GOT3 (cell line): ENCODE measurements at places on chromosomes 1 and 21.

DNA sequence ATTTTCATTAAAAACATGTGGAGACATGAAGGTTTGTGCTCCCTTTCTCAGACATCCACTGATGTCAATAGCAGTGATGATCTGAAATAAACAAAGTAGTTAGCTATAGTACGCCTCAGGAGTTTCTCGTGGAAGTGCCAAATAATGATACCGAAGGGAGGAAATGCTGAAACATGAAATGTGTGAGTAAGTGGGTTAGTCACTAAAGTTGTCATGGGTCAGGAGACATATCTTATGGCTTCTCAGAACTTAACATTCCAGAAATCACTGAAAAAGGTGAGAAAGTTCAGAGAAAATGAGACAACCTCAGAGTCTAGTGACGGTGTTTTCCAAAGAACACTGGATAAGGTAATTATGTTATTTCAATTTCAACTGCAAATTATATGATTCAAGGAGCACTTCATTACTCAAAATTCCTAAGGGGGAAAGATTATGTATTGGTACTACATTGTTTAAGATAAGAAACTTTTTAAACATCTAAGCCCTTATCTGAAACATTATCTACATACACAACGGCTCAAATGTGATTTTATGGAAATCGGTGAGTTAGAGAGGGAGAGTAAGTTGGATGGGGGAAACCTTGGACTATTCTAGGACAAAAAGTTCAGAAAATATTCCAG, 20.6 kb downstream of the NIBAN1 start:
- no peak for DNase-seq

DNA sequence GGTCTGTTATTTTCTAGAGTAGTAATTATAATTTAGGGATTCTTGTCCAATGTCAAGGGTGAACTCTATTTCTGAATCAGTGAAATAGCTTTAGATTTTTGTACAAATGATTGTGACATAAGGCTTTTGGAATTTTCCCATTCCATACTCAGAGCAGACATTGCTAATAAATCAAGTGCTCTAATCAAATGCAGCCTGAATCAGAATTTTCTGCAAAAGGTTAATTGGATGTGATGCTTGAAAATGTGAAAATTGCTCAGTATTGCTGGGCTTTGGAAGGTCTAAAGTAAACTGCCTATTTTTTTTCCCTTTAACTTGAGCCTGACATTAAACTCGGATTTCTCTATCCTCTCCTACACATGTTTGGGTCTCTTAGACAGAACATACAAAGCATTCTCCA, 23.2 kb downstream of the SGIP1 start:
- no peak for DNase-seq

DNA sequence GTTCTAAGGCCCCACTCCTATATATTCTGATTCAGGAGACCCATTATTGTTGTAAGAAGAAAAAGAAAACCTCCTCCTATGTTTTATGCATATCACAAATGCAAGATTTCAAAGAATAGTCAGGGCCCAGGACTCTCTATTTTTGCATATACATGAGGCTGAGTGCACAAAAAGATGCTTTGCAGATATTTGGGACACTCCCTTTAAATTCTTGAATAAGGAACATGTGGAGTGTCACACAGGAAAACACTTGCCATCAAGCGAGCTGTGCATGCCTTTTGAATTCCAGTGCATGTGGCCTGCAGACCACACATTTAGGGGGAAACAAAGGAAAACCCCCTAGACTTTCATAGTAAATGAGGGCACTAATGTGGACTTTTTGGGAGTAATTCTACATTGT, 5.6 kb downstream of the MAP3K7CL start:
- no peak for DNase-seq

GRCh38 chr1:47435506-47436303, 2.1 kb upstream of the FOXD2 start:
- DNase-seq: no peak

DNA sequence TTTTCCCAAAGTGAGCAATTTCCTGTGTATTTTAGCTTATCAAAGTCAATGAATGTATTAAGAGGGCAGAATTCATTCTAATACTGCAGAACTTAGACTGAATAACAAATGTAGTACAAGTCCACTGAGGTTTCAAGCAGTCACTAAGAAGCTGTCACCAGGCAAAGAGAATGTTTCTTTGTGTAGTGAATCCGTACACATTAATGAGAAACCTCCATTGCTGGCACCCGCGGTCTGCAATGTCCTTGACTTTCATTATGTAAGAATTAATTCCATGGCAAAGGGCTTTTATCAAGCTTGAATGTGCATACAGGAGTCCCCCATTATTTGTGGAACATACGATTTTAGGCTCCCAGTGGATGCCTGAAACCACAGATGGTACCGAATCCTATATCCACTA, 719.5 kb upstream of the TMPRSS15 start:
- no peak for DNase-seq

- DNase-seq: no peak
These were observed 6.2 kb upstream of the KCNK2 start for GRCh38 chr1:215076322-215076721.

DNA sequence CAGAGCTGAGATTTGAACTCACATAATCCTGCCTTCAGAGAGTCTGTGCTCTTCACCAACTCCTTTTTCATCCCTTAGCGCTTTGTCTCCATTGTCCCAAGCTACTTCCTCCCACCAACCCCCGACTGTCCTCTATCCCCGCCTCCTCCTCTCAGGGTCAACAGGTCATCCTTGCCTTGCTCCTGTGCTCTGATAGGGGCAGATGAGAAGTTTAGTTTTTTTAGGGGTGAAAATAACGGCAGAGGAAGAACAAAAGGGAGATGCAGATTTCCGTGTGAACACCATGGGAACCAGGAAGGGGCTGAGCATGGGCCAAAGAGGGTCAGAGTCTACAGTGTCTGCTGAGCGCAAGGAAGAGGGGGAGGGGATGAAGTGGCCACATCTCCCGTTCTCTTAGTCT, 31.9 kb downstream of the GLUL start:
- DNase-seq: no peak

DNA sequence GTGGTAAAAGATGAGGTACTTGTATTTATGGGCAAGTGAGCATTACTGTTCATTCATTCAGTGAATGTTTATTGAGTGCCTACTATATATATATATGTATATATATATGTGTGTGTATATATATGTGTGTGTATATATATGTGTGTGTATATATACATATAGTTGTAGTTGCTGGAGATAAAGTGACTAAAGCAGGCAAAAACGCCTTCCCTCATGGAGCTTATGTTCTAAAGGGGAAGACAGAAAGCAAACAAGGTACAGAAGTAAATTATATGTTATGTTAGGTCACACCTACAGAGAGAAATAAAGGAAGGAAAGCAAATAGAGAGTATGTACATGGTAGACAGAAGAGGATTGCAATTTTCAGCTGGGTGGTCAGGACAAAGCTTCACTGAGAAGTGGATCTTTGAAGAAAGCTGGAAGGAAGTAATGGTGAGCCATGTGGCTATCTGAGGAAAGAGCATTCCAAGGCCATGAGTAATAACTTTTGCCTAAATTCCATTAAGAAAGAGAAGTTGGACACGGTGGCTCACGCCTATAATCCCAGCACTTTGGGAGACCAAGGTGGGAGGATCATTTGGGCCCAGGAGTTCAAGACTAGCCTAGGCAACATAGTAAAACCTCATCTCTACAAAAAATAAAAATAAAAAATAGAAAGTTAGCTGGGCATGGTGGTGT, 33.5 kb upstream of the KLF17 start:
- no peak for DNase-seq

DNA sequence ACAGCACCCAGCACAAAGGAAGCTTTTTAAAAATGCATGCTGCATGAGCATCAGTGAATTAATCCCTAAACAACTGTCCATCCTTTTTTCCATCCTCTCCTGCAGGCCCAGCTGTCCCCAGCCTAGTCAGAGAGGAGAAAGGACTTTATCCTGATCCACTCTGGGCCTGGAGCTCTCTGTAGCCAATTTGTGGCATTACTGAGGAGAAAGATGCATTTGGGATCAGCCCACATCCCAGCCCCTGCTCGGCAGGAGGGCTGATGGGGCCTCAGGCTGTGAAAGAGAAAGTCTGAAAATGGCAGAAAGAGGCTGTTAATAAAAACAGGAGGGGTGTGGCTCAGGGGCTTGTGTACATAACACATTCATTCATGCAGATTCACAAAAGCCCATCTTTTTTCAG, 37.5 kb upstream of the ATP2B4 start:
- no peak for DNase-seq

DNA sequence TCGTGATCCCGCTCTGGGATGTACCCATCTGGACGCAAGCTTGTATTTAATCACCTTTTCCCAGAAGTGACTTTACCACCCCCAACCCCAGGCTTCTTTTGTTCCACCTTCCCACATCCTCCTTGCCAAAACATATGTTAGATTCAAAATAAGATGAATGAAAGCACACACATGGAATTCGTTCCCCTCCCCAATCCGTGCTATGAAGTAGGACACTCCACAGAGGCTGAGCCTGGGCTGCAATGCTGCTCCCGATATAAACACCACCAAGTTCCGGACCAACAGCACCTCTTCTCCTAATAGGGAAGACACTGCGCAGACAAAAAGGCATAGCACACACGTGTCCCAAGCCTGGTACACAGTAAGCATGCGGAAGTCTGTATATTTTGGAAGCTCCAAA, 86.1 kb downstream of the CLSTN1 start:
- DNase-seq: no peak

DNA sequence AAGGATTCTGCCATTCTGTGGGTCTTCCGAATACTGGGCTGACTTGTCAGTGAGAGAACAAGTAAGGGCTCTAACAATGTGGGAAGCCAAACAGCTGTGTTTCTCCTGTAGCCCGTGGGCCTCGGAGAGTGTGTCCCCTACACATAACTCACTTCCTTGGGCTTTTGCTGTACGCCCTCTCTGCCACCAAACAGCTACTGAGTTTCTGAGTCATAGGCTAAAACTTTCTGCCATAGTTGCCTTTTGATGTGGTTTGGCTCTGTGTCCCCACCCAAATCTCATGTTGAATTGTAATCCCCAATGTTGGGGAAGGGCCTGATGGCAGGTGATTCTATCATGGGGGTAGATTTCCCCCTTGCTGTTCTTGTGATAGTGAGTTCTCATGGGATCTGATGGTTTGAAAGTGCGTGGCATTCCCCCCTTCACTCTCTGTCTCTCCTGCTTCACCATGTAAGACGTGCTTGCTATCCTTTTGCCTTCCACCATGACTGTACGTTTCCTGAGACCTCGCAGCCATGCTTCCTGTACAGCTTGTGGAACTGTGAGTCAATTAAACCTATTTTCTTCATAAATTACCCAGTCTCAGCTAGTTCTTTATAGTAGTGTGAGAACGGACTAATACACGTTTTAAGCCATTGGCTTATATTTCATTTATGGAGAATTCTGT, 194.8 kb upstream of the HMCN1 start:
- DNase-seq: no peak

DNA sequence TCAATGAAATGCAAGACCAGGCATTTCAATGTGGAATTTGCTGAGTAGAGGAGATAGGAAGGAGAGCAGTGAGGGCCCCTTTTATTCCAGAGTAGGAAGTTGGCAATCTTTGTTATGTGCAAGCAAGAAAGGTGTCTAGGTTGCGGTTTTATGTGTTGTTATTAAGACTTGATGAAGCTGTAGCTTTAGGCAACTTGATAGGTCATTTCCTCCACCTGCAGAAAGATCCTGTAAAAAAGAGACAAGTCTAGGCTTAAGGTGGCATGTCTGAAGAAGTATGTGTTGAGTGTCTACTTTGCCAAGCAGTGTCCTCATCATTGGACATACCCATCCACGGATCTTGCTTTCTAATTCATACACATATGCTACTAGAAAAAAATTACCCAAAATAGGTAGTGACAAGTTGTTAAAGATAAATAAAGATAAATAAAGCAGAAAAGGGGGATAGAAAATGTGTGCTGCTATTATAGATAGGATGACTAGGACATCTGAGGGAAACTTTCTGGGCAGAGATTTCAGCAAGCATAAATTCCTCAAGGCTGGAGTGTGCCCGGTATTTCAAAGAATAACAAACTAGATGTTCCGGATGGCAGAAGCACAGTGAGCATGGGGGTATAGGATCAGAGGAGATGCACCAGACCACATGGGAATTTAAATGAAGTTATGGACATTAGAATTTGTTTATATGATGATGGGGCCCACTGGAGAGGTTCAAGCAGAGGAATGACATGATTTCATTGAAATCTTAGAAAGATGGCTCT, 335.0 kb downstream of the TGFB2 start:
- no peak for DNase-seq

- DNase-seq: no peak
These were observed 154.1 kb downstream of the TGFBR3 start for GRCh38 chr1:91731815-91732214.

DNA sequence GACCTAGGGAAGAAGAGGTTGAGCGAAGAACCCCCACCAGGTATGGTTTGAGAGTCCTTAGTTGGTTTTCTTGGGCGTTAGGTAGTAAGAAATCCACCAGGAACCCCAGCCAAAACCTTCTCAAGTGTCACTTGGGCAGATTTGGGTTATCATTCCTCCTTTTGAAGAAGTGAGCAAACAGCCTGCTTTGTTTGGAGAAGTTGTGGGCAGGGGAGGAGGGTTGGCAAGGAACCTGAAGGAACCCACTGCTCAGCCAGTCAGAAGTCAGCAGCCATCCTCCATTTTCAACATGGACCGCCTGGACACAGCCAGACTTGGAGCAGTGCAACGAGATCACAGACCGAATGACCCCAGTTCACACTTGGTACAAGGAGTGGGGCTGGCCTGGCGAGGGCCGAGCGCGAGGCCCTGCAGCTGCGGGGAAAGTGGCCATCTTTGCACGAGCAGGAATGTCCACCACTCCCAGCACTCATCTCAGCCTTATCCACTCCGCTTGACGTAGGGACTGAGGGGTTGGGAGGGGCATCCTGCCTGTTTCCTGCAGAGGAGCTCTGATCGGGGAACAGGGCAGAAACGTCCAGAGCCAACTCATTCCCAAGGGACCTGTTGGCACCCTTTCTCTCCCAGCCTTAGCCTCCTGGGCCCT, 7.2 kb downstream of the ADPRS start:
- no peak for DNase-seq

- DNase-seq: no peak
These were observed 18.8 kb downstream of the KYAT3 start for GRCh38 chr1:88973520-88974137.

DNA sequence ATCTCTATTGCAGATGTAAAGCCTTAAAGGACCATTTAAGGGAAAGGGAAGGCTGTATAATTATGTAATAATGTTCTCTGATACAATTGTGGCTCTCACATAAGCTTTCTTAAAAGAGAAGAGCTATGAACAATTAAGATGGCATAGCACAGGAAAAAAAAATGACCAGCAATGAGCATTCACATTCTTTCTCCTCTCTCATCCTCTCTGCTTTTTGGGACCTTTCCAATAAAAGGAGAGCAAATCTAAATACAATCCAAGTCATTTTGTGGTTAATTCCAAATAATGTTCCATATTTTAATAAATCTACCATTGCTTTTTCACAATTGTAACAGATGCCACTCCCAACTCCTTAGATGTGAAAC, 23.5 kb downstream of the SMYD3 start:
- DNase-seq: no peak

DNA sequence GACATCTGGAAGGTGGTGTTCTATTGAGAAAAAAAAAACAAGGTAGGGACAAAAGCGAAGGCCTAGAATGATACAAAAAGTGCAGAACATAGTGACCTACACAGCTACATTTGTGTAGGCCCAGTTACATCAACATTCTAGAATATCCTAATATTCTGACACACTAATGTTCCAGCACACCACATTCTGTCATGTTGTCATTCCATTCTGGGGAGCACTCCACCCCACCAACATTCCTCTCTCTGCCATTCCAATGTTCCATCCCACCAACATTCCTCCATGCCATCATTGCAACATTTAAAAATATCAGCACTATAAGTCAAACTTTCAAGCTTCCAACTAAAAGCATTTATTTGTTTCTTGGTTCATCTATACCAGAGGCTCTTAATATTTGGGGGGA, 28.5 kb downstream of the COA7 start:
- DNase-seq: no peak
